ENCODE measurements at places on chromosomes 3 and 15.
A peak's percentile ranks its signal among the peaks of the same experiment; 100 is the strongest.

DNA sequence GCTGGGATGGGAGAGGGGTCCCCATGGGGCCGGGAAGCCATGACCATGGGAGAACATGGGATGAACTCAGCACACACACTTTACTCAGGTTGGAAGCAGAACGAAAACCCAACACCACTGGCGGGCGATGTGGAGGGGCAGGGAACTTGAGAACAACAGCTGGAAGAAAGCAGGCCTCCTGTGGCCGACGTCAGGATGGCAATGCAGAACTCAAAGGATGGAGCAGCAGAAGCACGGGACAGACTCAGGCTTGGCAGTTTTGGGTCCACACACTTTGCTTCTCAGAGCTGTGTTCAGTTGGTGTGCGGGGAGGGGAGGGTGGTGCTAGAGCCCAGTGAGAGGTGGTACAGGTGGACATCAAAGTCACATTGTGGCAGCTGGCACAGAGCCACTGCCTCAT lies 80.7 kb downstream of the SEC22A start:
- peak; percentile 0 for DNase-seq

DNA sequence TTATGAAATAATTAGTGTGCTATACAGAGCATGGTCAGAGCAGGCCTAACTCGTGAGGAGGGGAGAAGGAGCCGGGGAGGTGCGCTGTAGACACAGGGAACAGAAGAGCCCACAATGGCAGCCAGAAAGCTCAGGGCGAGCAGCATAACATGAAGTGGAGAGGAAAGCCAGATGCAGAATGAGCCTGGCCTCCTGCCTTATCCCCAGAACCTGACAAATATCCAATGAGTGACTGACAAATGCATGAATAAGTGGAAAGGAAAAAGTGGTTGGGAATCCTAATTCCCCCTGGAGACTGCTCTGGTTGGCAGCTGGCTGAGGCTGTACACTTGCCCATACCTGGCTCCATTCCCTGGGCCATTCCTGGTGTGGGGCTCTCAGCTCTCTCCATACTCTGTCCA lies 9.2 kb upstream of the MST1R start:
- no peak for DNase-seq

- DNase-seq, result no peak
These were observed 79.9 kb downstream of the MYH15 start for GRCh38 chr3:108430540-108430939.

GRCh38 chr3:187795207-187795960 lies 50.1 kb upstream of the BCL6 start:
- DNase-seq, result no peak

DNA sequence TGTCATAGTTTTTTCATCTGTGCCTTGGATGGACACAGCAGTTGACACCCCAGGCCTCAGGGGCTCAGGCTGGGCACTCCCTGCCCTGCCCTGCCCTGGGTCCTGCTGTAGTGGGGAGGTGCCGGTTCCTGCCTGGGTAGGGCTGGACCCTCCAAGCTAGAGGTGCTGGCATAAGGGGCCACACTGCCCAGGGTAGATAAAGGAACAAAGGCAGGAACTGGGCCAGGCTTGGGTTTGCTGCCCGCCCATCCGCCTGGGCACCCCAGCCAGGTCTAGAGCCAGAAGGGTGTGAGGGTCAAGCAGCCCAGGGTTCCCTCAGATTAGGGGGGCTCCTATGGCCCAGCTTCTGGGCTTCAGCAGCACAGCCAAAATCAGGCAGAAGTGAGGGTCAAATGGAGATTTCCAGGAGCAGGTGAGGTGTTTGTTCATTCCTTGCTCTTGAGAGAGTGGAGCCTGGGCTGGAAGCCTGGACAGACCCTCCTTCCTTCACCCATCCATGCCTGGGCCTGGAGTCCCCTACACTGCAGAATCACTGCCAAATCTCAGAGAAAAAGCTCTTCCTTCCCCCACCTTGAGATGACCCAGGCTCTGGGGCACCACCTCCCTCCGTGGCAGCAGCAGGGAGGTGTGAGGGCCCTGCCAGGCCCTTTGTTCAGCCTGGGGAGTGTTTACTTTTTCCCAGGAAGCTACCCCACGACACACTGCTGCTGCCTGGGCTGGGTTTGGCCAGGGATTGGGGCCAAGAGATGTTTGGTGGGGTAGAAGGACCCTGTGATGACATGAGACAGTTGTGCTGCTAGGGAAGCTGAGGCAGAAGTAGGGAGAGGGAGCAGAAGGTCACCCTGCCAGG lies 7.1 kb downstream of the SEMA3F start:
- DNase-seq, result no peak

GRCh38 chr3:13064159-13064868 lies 8.9 kb downstream of the IQSEC1 start:
- no peak for DNase-seq
